Thymus (tissue), 14 donors: ENCODE measurements at places on chromosomes 5 and 9. TPM values are rescaled to one million over a fixed set of nuclear protein-coding genes. Genes with fewer than 3 reads are reported as not detected.

The HTR4 gene
- not detected for total RNA-seq

The EFNA5 gene
- 1.7 TPM for total RNA-seq

The EDIL3 gene
- 0.52 TPM for total RNA-seq

GRCh38 chr5:31029925-31030324 lies 163.6 kb upstream of the CDH6 start:
- no peaks in the 10 kb centered on the region for H3K4me1 ChIP-seq
- no peak for DNase-seq
- no peaks in the 10 kb centered on the region for H3K27me3 ChIP-seq
- no peak overlapping the region for H3K27ac ChIP-seq
- no peaks in the 10 kb centered on the region for H3K36me3 ChIP-seq

DNA sequence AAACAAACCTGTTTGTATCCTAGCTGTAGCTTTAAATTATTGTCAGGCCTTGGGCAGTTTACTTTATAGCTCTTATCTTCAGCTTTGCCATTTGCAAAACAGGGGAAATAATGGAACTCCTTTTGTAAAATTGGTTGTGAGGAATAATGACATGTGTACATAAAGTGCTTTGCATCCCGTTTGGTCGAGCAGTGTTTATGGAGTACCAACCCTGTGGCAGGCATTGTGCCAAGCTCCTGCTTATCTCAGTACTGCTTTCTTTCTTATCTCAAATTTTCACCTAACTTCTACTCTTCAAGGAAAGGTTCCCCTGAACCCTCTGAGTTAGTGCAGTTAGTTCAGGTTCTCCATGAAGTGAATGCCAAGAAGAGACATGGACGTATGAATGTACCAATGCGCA lies 9.4 kb upstream of the TENT2 start:
- no peaks in the 10 kb centered on the region for H3K27me3 ChIP-seq
- H3K27ac ChIP-seq = no peak overlapping the region
- H3K4me1 ChIP-seq = no peaks in the 10 kb centered on the region
- no peak for DNase-seq

GRCh38 chr5:52339285-52339684 lies 448.4 kb upstream of the ITGA1 start:
- no peak for DNase-seq
- no peaks in the 10 kb centered on the region for H3K27me3 ChIP-seq

DNA sequence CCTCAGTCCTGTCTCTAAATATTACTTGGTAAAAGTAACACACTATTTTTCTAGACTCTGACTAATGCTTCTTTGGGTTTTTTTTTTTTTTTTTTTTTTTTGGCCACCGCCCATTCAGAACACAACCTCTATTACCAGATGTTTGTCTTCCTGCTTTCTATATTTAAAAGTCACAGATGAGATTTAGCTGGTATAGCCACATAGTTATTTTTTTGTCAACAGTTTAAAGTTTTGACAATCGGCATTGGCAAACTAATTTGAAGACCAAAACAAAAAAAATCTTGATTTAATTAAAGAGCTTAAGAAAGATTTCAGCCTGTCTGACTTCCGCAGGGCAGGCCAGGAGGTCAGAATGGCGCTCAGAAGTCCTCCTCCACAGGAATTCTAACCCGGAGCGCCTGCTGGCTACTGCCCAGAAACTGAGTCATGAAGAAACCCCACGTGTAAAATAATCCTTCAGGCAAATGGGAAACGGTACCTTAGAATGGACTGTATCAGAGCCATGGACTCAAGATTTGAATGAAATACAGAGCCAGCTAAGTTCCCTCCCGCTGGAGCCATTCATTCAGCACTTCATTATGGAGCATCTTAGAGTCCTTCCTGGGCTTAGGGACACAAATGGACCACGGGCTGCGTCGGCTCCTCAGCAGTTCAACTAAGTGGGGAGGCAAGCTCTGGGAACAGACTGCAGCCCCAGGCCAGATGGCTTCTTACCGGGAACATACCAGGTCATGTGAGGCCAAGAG lies 55.6 kb downstream of the PTPDC1 start:
- DNase-seq = no peak
- H3K4me3 ChIP-seq = no peak overlapping the region

- peaks cover 67% of the 10 kb centered on the region for H3K36me3 ChIP-seq
- H3K27ac ChIP-seq = no peak overlapping the region
- no peaks in the 10 kb centered on the region for H3K4me1 ChIP-seq
- no peak for DNase-seq
- H3K27me3 ChIP-seq = no peaks in the 10 kb centered on the region
Measured at GRCh38 chr9:113178087-113178486, 27.3 kb downstream of the SLC31A2 start.

- no peak for DNase-seq
- no peaks in the 10 kb centered on the region for H3K27me3 ChIP-seq
- no peak overlapping the region for H3K4me3 ChIP-seq
- H3K36me3 ChIP-seq = no peaks in the 10 kb centered on the region
- H3K27ac ChIP-seq = no peak overlapping the region
Measured at GRCh38 chr5:154342211-154342610, 103.6 kb upstream of the SAP30L start.
